Prostate gland (tissue), 2 donors: ENCODE measurements at places on chromosomes 1 and 21.

DNA sequence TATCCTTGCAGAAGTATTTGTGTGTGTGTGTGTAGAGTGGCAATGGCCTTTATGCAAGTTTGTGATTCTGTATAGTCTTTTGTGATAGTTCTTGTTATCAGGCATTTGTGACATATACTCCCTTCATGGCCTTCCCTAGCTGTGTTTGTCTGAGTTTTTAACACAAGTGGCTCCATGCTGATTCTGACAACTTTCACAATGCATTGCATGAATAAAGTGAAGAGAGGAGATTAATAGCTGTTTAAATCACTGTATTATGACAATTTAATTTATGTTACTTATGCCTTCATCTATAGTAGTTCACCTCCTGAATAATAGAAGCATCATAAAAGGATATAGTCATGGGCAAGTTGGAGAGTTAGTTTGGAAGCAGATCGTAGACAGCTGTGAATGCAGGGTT lies 17.2 kb upstream of the MCOLN3 start:
- DNase-seq, result no peak

DNA sequence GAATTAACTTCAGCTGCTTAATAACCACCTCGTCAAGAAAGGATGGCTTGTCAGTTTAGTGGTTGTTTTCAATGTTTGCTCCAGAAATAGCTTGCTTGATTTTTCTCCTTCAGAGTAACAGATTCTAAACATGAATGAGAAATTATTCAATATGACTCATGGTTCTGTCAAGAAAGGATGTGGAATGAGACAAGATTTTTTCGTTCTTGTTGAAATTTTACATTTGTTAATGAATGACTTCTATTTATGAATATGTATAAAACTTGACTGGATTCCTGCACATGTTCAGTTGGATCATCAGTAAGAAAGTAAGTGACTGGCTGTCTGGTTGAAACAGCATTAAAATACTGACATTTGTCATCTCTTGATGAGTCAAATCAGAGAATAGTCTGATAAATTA lies 38.3 kb downstream of the IFI44 start:
- no peak for DNase-seq

GRCh38 chr1:52253421-52253820 lies 111.5 kb downstream of the ZFYVE9 start:
- DNase-seq, result no peak

- DNase-seq, result no peak
Measured at GRCh38 chr1:112544751-112545150, 36.0 kb downstream of the WNT2B start.

DNA sequence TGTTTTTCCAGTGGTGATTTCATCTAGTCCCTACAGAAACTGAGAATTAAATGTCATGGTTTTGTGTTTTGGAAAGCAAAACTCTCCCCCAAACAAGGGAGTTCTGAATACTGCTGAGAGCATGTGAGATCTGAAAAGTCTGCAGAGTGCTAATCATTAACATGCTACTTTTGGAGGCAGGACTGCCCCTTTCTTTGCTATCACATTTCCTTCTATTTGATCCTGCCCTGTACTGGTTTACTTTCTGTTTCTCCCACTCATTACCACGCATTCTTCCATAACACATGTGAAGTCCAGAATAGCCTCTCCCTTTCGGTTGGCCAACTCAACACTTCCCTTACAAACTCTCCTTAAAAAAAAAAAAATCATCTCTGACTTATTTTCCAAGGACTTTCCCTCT lies 63.6 kb downstream of the GADD45A start:
- DNase-seq, result no peak

- no peak for DNase-seq
Measured at GRCh38 chr1:61109158-61109557, 26.8 kb downstream of the NFIA start.

GRCh38 chr1:112060261-112060660 lies 70.8 kb upstream of the KCND3 start:
- DNase-seq, result no peak

- DNase-seq, result no peak
Measured at GRCh38 chr1:29415156-29415830, 179.0 kb downstream of the PTPRU start.
